ENCODE measurements at places on chromosomes 16 and 17.

DNA sequence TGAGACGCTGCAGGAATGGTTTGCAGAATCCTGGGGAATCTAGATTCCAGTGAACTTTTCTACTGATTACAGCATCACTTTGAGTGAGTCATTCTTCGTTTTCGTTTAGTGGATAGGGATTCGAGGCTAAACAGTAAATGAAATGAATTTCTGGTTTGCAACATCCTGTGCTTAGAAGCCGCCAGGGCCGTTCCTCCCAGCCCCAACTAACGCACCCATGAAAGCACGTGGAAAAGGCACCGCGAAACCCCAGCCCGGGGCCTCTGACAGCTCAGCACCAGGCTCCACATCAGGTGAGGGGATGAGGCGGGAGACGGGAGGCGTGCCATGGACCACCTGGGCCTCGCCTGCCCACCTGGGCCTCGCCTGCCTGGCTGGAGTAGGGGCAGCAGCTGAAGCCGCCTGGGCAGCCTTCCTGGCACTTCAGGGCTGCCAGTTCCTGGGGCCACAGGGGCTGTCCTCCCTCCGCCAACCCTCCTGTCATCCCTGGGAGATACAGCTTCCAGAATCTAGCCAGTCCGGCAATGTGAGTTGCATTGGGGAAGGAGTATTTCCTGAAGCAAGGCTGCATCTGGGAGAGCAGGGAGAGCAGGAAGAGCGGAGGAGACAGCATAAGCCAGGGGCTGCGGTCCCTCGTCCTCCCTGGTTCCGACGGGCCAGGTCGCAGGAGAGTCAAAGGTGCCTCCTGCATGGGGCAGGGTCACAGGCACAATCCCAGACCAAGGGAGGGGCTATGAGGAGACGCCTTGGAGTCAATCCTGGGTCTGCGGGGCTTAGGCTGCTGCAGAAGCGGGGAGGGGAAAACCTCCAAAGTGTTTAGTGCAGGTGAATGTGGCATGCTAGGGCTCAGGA lies 78.4 kb downstream of the RPH3AL start:
- DNase-seq, result no peak

GRCh38 chr16:8887952-8888560 lies 5.9 kb downstream of the LITAFD start:
- no peak for DNase-seq

GRCh38 chr16:531494-532125 lies 4.1 kb downstream of the CAPN15 start:
- no peak for DNase-seq

- no peak for DNase-seq
Measured at GRCh38 chr16:50340578-50340977, 28.2 kb downstream of the BRD7 start.

- no peak for DNase-seq
Measured at GRCh38 chr16:51849715-51850114, 697.2 kb downstream of the TOX3 start.

- DNase-seq, result peak; percentile 61
Measured at GRCh38 chr17:40122999-40123810, 1.4 kb downstream of the MSL1 start.

DNA sequence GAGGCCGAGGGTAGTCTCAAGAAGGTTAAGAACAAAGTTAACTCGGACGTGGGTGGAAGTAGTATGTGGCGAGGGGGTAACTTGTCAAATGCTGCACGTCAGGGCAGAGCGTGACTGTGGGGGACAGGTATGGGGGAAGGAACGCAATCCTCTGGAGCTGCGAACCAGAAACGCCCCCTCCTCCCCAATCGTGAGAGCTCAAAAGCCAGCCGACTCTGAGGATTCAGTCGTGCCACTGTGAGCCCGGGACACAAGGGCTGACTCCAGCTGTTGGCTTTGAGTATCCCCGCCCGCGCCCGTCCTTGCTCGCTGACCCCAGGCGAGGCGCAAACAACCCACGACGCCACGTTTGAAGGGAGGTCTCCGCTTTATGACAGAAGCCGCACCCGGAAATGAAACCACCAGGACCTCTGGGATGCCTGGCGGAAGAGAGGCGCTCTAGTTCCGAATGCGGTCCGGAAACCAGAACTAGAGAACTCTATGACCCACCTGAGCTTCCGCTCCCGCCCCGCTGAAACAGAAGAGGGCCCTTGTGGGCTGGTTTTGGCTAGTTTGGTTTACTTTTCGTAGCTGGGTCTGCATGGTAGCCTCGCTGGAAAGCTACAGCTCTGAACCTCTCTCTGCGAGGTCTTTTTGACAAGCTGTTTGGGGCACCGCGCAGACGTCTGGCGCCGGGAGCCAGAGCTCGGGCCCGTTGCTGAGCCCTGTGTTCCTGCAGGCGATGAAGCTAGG lies at the start of gene PEX12:
Gene PEX12, minus strand, starts transcription at position 375 of the 732 bp plus-strand sequence. CDS start 550 bp downstream, outside the sequence.
- DNase-seq, result peak; percentile 94

GRCh38 chr16:89586853-89587252 lies 11.3 kb downstream of the CPNE7 start:
- DNase-seq, result no peak

GRCh38 chr16:48180868-48181480 lies 25.2 kb upstream of the ABCC12 start:
- DNase-seq, result no peak

DNA sequence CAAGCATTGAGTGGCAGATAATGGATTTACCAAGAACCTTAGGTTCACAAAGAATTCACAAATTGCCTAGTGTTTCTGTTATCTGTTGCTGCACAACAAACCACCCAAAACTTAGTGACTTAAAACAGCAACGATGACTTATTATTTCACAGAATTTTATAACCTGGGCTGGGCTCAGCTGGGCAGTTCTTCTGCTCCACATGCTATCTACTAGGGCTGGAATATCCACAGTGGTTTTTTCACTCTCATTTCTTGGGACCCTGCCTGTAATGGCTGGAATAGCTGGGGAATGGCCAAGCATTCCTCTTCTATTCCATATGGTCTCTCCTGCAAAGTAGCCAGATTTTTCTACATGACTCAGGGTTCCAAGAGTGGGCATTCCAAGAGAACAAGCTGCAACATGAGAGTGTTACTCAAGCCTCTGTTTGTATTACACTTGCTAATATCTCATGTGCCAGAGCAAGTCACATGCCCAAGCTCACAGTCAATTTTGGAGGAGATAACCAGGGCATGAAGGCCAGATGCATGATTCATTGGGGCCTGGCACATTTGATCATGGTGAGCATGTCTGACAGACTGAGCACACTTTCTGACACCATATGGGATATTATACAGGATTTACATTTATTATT lies 4.9 kb upstream of the PSMD7 start:
- no peak for DNase-seq

DNA sequence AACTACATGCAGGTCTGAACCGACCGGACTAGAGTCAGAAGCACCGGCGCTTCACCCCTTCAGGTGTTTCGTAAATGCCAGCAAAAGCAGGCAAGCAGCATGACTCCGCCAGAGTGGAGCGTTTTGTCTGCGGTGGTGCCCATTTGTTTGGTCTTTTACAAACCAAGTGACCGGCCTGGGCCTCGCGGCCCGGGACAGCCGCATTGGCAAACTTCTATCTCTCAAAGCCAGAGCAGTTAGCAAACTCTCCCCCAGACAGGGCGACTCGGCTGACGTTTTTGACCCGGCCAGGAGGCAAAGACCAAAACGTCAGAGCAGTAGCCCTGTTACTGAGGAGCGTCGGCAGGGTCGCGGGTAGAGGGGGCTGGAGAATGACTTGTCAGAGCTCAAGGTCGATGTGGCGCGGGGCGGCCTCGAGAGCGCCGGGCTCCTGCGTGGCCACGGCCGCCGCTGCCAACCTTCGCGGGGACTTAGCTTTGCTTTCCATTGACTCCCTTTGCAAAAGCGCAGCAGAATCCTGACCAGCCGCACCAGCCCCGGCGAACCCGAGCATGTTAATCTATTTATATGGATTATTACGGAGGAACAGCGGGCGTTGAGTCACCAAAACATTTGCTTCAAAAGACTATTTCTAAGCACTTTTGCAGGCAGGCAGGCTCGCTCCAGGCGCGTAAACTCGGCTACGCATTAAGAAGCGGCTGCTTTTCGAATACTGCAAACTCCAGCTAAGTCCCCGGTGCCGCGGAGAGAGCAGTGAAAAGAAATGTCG lies 763 bp upstream of the SOX9 start:
- peak; percentile 78 for DNase-seq

Data from NCI-H146 (cell line).